Pulmonary artery endothelial cell (primary cell): ENCODE measurements at places on chromosomes 5 and 9. TPM values are rescaled to one million over a fixed set of nuclear protein-coding genes. Genes with fewer than 3 reads are reported as not detected.

The PCA3 gene
- total RNA-seq: 0.79 and 1.2 TPM in 2 replicates

The SLC36A2 gene
- not detected in 2 replicates for total RNA-seq

The LCN1 gene
- not detected in 2 replicates for total RNA-seq

The EMB gene
- not detected in 2 replicates for total RNA-seq

The SEMA4D gene
- 2.8 and 4.3 TPM in 2 replicates for total RNA-seq

The DMRTA1 gene
- total RNA-seq: 0.20 and 0.35 TPM in 2 replicates

The FGF18 gene
- total RNA-seq: 0.07 TPM in 1 of 2 replicates, not detected in the other

The TMED7 gene
- total RNA-seq: 109 and 250 TPM in 2 replicates

The TRIM36 gene
- 0.26 and 0.74 TPM in 2 replicates for total RNA-seq

The MARCOL gene
- not detected in 2 replicates for total RNA-seq

The REEP2 gene
- 2.0 and 4.2 TPM in 2 replicates for total RNA-seq

The PCDHA2 gene
- total RNA-seq: 0.07 and 0.21 TPM in 2 replicates

The LCN15 gene
- total RNA-seq: not detected in 2 replicates

The LEAP2 gene
- total RNA-seq: 0.13 and 0.67 TPM in 2 replicates

The SPINK13 gene
- total RNA-seq: not detected in 2 replicates

The CCNO gene
- total RNA-seq: 0.32 and 0.73 TPM in 2 replicates

The ABO gene
- not detected in 2 replicates for total RNA-seq

The HRH2 gene
- total RNA-seq: 0.26 TPM in 1 of 2 replicates, not detected in the other

The RASGRF2 gene
- total RNA-seq: 6.9 and 9.4 TPM in 2 replicates
